Neural progenitor cell (in vitro differentiated cells): ENCODE measurements at places on chromosomes 5 and 9. TPM values are rescaled to one million over a fixed set of nuclear protein-coding genes. Genes with fewer than 3 reads are reported as not detected.

LCN9 gene
- total RNA-seq, result 2.4 and 6.6 TPM in 2 replicates

- DNase-seq, result no peak
Observed at GRCh38 chr5:52867809-52868208, 80.1 kb downstream of the ITGA1 start.

SNAPC3 gene
- 59.5 and 68.7 TPM in 2 replicates for total RNA-seq

DNA sequence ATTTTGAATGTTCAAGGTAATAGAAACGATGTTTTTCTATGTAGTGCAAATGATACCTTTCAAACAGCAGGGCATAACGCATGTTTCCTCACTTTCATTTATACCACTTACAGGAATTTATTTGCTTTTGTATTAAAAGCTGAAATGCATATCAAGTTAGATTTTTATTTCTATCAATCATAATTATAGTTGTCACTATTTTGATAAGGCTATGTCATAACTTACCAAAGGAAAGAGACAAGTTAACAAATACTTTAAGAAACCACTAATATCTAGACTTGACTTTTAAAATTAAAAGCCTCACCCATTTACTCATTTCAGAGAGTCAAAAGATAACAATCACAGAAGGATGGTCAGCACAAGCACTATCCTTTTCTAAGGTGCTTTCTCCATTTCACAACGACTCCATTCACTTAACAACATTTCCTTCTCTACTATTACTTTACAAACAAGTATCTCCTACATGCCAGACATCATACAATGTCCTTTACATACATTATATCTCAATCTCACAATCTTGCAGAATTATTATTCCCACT is 12.6 kb downstream of the ERP44 start:
- no peak for DNase-seq

- no peak for DNase-seq
Observed at GRCh38 chr5:128196791-128197190, 113.2 kb downstream of the SLC12A2 start.

GRCh38 chr5:150057052-150057451 is 29.3 kb downstream of the CSF1R start:
- no peak for DNase-seq

DNA sequence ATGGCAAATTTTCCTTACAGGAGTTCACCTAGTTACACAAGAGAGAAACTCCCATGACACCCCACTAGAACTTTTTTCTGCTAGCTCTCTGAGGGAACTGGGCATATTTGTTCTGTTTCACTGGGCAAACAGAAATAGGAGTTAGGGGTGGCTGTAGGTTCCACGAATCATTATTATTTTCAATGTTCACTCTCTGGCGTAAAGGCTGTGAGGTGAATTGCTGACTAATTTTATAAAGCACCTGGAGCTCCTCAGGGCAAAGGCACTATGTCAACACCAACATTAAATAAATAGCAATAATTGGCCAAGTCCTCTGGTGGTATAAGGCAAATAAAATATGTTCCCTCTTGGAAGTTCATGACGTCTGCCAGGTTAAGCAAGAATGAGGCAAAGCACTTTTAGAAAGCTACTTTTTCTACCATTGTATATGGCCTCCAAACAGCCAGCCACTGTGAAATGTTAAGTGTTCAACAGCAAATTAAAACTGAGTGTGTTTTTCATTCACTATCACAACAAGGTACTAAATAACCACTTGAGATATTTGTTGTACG is 344.6 kb downstream of the PDE4D start:
- no peak for DNase-seq

GRCh38 chr9:79213417-79214125 is 358.2 kb upstream of the TLE4 start:
- no peak for DNase-seq

- peak; percentile 82 for DNase-seq
Observed at GRCh38 chr9:99822109-99822805, 572 bp downstream of the NR4A3 start.

POLK gene
- 22.0 and 30.9 TPM in 2 replicates for total RNA-seq

SPATA9 gene
- not detected in 2 replicates for total RNA-seq

PCDHA11 gene
- 5.4 and 6.3 TPM in 2 replicates for total RNA-seq

GRCh38 chr5:31530541-31531265 is 1.2 kb downstream of the DROSHA start:
- DNase-seq, result no peak
